ENCODE measurements at places on chromosomes 6 and 20.

GRCh38 chr20:34452281-34452982, 63.8 kb upstream of the DYNLRB1 start:
- DNase-seq, result no peak

DNA sequence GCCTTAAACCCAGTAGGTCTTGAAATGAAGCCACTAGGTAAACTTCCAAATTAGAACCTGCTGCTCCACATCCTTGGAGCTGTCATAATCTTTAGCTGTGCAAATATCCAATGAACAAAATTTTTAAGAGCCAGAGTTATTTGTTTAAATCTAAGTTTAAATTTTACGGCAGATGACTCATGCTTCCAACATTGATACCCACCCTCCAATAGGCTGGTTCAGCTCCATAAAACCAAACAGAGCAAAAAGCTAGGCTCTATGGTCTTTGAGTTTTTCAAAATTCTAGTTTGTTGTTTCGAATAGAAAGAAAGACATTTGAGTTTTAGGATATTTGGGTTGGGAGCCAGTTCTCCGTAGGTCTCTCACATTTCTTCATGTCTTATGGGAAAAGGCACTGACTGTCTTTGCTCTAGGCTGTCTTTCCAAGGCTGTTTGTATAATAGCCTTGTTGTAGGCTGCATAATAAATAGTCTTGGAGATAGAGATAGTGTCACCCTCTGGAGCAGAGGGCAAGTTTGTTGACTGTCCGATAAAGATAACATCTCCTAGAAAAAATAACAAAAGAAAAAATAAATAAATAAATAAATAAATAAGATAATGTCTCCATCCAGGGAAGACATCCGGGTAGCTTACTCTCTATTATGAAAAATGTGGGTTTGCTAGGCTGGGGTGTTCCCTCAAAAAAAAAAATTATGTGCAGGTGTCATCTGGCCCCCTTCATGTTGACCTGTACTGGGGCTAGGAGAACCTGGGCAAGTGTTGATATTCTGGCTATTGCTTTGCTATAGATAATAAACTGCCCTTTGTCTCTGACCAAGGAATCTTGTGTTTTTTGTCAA, 36.5 kb downstream of the SLC2A12 start:
- DNase-seq, result no peak

DNA sequence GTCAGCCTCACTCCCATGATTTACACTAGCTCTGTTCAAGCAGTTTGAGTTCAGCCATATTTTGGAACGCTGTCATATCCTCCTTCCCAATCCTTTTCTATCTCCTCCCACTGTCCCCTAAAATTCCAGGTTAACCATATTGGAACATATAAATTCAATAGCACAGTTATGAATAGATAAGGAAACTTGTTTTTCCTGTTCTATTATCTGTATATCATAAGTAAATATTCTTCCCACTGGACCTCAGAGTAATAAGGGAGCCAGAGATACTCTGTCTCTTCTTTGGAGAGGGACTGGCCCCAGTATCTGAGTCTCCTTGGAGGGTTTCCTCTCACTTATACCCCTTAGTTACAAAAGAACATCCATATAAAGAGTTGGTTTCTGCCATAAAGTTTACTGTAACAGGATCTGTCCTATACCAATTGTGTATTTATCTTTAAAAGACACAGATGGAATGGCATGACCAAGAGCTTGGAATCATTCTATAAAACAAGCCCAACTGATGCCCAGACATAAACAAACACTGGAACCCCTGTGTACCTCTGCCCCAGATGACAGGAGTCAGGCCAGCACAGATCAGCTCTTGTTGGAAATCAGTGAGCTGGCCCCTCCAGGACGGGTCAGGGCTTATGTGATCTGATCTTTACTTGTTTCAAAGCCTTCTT, 67.1 kb downstream of the EPB41L2 start:
- no peak for DNase-seq

- no peak for DNase-seq
These were observed 89.0 kb downstream of the SLX4IP start for GRCh38 chr20:10524034-10524476.

- no peak for DNase-seq
These were observed 11.8 kb downstream of the SCML4 start for GRCh38 chr6:107812234-107812769.

DNA sequence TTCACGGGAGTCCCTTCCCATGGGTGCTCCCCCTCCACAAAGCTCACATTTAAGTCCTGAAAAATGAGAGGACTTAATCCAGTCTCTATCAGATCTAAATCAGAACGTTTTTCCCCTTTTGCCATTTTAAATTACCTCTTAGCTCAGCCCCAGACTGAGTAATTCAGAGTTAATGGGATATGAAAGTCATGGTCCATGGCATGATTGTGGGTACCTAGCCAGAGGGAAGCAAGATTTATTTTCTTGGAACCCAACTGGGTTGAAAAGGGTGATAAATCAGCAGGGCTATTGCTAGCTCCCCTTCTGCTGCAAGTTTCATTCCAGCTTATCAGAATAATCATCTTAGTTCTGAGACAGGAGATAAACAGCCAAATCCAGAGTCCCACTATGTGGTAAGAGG, 320.2 kb upstream of the CHD6 start:
- no peak for DNase-seq

- DNase-seq, result no peak
These were observed 13.0 kb upstream of the PPP1R14C start for GRCh38 chr6:150129616-150130505.

- DNase-seq, result no peak
These were observed 394.7 kb upstream of the SULF2 start for GRCh38 chr20:48180024-48180423.

- DNase-seq, result no peak
These were observed 143.5 kb downstream of the ZFP64 start for GRCh38 chr20:52047811-52048764.

GRCh38 chr6:77986380-77987034, 333.7 kb downstream of the MEI4 start:
- DNase-seq, result no peak

DNA sequence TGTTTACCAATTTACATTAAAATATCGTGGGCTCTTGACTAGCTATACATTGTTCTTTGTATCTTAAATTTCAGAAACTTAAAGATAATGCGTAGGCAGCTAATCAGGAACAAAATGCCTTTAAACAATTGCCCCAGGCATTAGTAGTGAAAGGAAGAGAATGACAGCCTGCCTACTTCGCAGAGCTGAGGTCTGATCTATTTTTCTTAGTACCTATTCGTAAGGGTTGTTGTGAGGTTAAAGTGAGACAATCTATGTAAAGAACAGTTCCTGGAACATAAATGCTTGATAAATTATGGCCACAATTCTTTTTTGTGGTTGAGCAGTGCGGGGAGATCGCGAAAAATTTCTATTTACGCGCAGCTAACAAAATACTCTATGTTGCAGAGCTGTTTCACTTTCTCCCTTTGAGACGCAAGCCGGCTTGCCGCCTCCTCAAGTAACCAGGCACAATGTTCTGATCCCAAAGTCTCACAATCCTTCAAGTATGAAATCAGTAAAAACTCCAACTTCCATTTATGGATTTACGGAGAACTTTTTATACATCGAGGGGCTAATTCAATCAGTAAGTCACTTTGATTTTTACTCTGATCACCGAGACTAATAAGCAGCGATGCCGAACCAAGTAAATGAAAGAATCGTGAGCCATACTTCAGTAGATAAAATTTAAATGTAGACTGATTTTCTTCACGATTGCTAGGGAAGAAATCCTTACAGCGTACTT, 878 bp upstream of the PNRC1 start:
- peak; percentile 24 for DNase-seq

- DNase-seq, result no peak
These were observed 126.0 kb upstream of the RREB1 start for GRCh38 chr6:6981681-6982322.

All from stimulated activated CD4-positive, alpha-beta T cell treated with anti-CD3 and anti-CD28 coated beads, Interleukin-1b, Interleukin-23, amount 100 ng/mL, for 4 hours (primary cell).